ENCODE measurements at places on chromosomes 5 and 9.

- no peak for DNase-seq
Measured at GRCh38 chr9:101510459-101510858, 23.2 kb upstream of the RNF20 start.

- DNase-seq, result no peak
Measured at GRCh38 chr9:136674786-136675349, 12.2 kb downstream of the EGFL7 start.

GRCh38 chr5:105663671-105664070 is 2007.1 kb downstream of the EFNA5 start:
- DNase-seq, result no peak

- no peak for DNase-seq
Measured at GRCh38 chr5:116135344-116135743, 50.5 kb downstream of the COMMD10 start.

GRCh38 chr9:99270491-99270890 is 48.4 kb downstream of the SEC61B start:
- no peak for DNase-seq

DNA sequence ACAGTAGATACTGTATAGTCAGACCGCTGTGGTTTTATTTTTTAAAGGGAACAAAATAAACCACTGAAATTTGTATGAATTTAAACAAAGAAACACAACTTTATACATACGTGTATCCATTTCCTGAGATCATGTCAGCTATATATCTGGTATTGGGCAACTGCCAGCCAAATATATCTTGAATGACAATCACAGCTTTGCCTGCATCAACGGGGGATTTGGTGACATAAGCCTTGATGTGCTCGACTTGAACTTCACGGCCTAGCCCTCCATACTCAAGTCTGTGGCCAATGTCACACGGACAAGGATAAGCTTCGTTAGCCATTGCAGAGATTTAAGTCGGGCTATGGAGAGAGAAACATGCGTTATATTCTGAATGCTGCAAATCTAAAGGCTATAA is 17.3 kb downstream of the CMBL start:
- no peak for DNase-seq

DNA sequence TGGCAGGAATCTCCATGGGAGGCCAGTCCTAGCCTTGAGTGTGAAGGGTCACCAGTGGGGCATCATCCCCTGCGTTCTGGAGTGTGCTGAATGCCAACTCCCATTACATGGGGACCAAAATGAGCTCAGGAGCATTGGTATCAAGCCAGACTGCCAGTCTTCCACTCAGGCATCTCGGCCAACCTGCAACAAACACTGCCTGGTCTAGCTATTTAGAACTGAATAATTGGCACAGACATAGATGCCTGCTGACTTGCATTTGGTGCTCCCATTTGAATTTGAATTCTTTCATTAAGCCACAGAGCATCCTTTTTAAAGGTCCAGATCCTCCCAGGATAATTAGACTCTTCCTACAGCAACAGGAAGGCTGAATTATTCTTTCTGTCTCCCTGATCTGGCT is 116.6 kb upstream of the ABCA1 start:
- peak; percentile 50 for DNase-seq

- DNase-seq, result no peak
Measured at GRCh38 chr5:1077026-1077425, 34.8 kb downstream of the SLC12A7 start.

DNA sequence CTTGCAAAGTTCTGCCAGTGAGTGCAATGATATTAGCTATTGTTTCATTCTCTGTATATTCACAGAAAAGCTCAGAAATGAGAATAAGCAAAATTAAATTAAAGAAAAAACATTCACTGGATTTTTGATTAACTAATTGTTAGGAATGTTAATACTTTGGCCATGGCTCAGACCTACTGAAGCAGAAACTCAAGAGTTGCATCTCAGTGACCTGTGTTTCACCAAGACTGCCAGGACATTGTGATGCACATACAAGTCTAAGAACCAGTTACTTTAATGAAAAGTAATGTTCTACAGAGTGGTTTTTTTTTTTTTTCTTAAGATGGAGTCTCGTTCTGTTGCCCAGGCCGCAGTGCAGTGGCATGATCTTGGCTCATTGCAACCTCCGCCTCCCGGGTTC is 464.9 kb upstream of the NMUR2 start:
- no peak for DNase-seq

- DNase-seq, result no peak
Measured at GRCh38 chr5:147303976-147304375, 69.2 kb downstream of the STK32A start.

DNA sequence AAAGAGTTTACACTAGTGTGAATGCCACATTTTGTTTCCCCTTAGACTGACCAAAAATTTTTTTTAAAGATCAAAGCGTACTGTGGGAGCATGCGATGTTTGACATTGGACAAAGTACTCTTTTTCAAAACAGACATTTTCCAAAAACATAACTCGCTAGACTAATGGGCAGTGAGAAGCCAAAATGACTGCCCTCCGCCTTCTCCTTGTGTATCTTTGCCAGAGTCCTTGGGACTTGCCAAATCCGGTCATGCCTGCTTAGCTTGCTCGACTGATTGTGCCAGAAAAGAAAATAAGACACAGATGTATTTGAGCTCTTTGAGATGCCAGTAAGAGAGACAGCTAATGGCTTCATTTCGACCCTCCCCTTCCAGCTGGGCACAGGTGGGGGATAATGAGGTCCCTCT is 157.5 kb downstream of the MAPKAP1 start:
- peak; percentile 12 for DNase-seq

DNA sequence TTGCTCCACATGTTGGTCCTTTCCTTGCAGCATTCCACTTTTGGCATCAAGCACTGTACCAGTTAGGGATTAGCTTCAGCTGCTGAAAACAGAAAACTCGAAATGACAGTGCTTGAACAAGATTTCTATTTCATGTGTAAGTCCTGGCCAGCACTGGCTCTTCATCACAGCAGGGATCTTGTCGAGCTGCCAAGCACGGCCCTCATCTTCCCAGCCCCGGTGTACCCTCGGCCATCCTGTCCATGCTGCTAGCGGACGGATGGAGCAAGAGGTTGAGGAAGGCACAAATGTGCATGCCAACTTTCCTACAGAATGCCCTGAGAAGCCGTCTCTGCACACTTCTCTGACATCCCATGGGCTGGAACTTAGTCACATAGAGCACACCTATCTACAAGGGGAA is 130.6 kb downstream of the TENT4A start:
- DNase-seq, result no peak

GRCh38 chr5:30324083-30324482 is 869.4 kb upstream of the CDH6 start:
- no peak for DNase-seq

GRCh38 chr5:41182666-41183065 is 30.7 kb downstream of the C6 start:
- DNase-seq, result no peak

- DNase-seq, result no peak
Measured at GRCh38 chr5:134637116-134637721, 4.6 kb upstream of the SAR1B start.

DNA sequence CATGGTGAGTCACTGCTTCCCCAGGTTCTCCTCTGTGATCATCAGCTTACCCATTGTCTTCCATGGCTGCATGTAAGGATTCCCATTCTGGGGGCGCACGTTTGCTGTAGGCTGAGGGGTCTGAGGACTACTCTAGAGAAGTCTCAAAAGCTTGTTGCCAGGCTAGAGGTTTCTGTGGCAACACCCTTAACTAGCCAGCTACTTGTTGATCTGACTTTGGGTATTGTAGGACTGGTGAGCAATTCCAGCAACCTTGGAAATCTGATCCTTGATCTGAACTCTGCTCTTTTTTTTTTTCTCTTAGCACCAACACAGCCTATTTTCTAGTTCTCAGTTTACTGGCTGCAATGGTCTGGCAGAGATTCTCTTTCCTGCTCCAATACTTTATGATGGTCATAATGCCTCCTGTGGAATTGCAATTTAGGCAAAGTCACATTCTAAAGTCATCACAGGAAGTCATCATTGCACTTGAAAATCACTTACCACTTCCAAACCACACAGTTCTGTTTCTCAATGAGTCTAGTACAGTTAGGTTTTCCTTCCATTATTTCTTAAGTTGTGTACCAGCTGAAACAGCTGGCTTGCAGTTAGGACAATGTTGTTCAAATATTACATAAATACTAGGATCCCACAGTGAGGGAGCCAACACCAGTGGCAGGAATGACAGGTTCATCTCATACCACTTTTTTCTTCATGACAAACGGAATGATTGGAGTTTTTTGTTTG is 110.3 kb downstream of the SLC12A2 start:
- no peak for DNase-seq

- no peak for DNase-seq
Measured at GRCh38 chr5:34501840-34502239, 154.3 kb upstream of the RAI14 start.

GRCh38 chr5:145764325-145764724 is 70.8 kb downstream of the PRELID2 start:
- DNase-seq, result no peak

DNA sequence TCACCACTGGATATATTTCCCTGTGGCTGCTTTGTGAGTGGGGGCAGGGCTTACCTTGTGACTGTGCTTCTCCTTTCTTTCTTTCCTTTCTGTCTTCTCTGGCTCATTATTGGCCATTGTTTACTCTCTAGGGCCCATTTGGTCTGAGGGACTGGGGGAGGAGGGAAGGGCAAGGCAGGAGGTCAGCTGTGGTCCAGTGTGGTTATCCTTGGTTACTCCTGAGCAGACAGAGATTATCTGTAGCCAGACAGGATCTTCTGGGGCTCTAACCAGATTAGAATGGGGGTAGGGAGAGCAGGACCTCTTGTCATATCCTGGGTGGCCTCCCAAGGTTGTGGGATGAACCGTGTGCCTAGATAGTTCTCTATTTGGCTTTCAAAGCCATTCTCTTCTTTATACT is 71.2 kb downstream of the ANKRD55 start:
- DNase-seq, result no peak

DNA sequence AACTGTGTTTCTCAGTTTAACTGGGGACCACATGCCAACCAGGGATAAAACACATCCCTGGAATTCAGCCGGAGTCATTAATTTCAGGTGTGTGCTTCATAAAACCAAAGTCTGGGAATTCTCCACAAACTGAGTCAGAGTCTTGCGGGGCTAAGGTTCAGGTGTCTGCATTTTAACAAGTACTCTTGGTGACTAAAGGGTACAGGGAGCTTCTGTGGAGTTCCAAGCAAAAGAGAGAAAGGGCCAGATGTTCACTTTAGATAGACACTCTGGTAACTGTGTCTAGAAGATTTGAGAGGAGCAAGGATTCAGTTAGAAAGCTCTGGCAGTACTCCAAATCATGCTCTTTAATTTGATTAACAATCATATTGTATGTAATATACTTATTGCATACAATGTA is 4.0 kb downstream of the NADK2 start:
- DNase-seq, result no peak

- DNase-seq, result no peak
Measured at GRCh38 chr5:119651486-119651885, 22.1 kb downstream of the FAM170A start.

- DNase-seq, result no peak
Measured at GRCh38 chr9:34984049-34984448, 5.5 kb upstream of the DNAJB5 start.

DNA sequence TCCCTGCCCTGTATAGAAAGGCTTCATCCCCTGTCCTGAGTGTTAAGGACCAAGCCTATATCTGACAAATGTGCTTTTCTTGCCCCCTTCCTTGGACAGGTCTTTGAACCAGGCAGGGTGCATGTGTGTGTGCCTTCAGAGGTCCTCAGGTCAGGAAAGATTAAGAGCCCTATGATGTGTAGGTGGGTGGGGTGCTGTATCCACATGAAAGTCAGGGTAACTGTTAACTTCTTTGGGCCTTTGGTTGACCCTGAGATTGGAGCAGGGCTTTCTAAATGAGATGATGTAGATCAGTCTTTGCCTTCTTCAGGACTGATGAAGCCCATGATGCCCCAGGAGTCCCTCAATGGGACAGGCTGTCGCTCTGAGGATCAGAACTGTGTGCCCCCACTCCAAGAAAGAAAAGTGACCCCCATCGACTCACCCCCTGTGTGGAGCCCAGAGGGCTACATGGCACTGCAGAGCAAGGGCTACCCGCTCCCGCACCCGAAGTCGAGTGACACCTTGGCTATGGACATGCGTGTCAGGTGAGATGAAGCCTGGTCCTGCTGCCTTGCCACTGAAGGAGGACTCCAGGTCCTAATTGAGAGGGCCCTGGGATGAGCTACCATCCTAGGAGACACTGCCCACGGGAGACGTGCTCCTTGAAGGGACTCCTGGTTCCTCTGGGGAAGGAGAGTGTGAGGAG is 29.4 kb upstream of the POMT1 start:
- no peak for DNase-seq

GRCh38 chr9:71839668-71840067 is 71.3 kb downstream of the ABHD17B start:
- no peak for DNase-seq

DNA sequence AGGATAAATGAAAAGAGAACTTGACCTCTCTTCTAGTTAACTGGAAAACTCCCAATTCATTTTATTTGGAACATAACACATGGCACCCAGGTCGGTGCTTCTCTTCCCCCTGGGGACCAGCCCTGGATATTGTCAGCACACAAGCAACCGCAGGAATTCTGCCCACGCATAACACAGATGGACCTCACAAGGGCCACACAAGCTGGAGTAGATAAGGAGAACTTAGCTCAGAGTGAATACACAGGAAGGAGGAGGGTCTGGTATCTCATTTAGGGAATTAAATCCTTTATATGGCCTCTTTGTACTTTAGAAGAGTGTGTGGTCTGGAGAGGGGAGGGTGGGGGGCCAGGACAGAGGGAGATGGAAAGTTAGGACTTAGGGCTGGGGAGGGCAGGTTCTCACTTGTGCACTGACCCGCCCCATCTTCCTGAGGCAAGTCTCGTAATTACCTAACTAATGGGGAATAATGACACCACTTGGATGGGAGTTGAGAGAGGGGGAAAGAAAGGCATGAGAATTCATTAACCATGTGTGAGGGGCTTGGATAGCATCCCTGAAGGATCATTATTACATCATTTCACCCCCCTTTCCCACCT is 341.2 kb upstream of the WWC1 start:
- no peak for DNase-seq

DNA sequence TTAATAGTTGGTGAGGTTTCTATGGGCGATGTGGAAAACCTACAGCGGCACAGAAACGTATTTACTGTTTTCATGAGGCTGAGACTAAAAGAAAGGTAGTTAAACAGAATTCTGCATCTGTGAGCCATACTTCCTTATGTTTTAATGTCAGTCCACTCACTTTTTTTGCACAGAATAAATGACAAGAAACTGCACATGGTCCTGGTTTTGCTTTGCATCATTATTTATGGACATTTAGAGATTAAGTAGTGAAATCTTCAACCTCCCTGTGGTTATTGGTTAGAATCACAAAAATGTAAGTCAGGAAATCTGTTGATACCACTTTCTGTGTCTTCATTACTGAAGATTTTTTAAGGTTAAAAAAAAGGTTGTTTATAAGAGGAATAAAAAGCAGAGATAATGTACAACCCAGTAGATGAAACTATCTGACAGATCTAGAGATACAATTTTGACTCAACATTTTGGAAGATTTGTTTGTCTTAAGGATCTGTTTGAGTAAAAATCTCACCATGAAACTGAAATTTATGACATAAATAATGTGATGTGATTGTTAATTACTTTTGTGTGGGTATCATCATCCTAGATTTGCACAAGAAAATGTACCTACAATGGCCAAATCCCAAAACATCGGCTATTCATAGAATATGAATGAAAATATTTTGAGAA is 2.4 kb downstream of the PRR16 start:
- no peak for DNase-seq

Data from caudate nucleus (tissue), 63 donors.